ENCODE measurements at places on chromosomes 1 and 21.

DNA sequence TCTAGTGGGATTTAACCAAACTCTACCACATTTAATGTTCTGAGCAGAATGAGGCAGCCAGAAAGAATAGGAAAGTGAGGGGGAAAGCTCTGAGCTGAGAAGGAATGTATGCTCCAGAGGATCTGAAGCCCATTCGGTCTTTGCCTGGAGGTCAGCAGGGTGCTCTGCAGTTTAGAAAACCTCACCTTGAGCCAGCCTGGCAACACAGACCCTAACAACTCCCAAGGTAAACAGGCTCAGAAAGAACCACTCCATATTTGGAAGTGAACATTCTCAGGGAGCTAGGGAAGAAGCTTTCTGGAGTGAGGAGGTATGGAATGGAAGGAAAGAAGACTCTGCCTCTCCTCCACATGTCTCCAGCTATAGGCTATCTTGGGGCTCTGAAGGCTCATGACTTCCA lies 398.8 kb downstream of the SEC16B start:
- no peak for DNase-seq

- DNase-seq = peak; percentile 86
Measured at GRCh38 chr1:199742547-199742946, 285.0 kb upstream of the NR5A2 start.

GRCh38 chr1:153466908-153467307 lies 6.5 kb upstream of the S100A7 start:
- no peak for DNase-seq

DNA sequence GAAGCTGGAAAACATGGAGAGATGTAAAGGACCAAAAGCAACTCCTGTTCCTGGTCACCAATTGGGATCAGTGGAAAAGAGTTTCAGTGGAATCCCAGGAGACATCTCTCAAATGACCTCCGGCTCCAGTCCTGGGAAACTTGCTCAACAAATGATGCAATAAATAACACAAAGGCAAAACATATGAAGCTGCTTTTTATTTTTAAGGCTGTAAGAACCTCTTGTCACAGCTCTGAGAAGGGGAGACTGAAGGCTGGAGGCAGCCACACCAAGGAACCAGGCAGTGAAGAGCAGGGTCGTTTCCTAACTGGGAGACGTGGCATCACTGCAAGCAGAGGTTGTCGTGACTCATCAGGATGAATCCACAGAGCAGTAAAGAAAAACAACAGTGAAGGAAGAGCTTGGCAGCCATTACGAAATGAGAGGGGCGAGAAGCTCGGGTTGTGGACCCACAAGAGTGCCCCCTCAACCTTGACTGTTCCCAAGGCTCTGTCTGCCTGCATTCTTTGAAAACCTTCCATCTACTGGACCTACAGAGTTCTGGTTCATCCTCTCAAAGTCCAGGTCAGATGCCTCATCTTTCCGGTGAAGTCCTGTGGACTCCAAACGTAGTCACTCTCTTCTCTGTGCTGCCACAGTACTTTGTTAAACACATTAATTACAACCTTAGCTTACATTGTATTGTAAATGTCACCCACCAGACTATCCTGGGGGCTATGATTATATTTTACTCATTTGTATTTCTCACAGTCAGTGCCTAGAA lies 32.1 kb downstream of the JAK1 start:
- DNase-seq = no peak

DNA sequence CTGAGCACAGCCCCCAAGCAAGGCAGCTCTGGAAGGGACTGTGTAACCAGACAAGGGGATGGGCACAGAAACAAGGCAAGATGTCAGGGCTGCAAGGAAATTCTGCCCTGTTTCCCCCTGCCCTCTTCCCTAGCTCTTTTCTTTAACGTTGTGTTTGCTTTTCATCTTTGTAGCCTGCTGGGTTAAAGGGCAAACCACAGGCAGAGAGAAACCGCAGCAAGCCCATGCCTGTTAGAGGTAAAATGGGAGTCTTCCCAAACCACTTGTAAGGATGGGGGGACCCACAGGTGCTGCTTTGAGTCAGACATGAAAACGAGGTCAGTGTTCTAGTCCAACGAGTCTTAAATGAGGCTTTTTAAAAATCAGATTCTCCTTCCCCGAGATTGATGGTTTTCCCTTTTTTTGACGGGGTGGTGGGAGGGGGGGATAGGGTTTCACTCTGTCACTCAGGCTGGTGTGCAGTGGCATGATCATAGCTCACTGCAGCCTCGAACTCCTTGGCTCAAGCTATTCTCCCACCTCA lies 13.3 kb downstream of the TGFBR3 start:
- DNase-seq = peak; percentile 81

- no peak for DNase-seq
Measured at GRCh38 chr1:3442331-3442730, 12.1 kb upstream of the ARHGEF16 start.

DNA sequence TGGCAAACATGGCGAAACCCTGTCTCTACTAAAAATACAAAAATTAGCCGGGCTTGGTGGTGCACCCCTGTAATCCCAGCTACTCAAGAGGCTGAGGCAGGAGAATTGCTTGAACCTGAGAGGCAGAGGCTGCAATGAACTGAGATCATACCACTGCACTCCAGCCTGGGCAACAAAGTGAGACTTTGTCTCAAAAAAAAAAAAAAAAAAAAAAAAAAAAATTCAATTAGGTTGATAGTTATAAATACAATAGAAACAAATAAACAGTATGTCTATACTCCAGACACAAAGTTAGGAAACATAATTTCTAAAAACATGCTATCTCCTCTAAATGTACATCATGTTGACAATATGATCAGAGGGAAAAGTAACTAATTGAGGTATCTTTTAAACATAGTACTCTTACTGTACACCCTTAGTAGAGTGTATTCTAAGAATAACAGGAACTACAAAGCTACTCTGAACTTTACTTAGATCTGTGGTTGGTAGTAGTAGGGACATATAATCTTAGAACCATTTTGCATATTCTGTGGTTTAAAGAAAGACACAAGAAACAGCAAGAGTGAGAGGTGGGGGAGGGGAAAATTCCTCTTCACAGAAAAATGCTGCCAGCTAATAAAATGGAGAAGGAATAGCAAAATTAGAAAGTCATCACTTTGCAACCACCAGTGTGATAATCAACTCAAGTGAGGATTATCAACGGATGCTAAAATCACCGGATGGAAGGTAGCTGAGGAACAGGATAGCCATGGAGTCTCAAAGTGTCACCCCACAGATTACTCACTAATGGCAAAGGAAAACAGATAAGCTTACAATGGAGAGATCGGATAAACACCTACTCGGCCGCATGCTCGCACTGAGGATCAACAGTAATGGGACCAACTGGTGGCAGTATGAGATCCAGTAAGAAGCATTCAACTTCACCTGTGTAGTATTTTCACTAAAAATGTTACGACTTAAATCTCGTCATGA lies 35.0 kb downstream of the MTOR start:
- DNase-seq = no peak

GRCh38 chr1:107935396-107936064 lies 29.4 kb downstream of the VAV3 start:
- peak; percentile 9 for DNase-seq

All from foreskin keratinocyte (primary cell).